ENCODE measurements at places on chromosomes 12 and 14. TPM values are rescaled to one million over a fixed set of nuclear protein-coding genes. Genes with fewer than 3 reads are reported as not detected.

Gene CCDC196
- total RNA-seq = not detected

Gene NPFF
- not detected for total RNA-seq

Gene LALBA
- total RNA-seq = not detected

Gene DDIT3
- total RNA-seq = 34.4 TPM

Gene EFS
- total RNA-seq = not detected

Gene GSG1
- not detected for total RNA-seq

Gene KCNH3
- total RNA-seq = 5.4 TPM

Gene HSPA2
- total RNA-seq = 3.3 TPM

Gene A2M
- 2.7 TPM for total RNA-seq

Gene OASL
- 43.7 TPM for total RNA-seq

Gene MAPKAPK5
- total RNA-seq = 52.5 TPM

Gene FAM186B
- total RNA-seq = 0.20 TPM

Gene NOVA1
- 0.40 TPM for total RNA-seq

Gene MMP19
- total RNA-seq = 0.89 TPM

Gene KCNC2
- not detected for total RNA-seq

Gene STRAP
- total RNA-seq = 60.3 TPM

Gene TCL1B
- total RNA-seq = not detected

Gene MYL6
- 1,169 TPM for total RNA-seq

Gene KLRD1
- 19.8 TPM for total RNA-seq

Gene KLC1
- total RNA-seq = 200 TPM

Gene ACSM4
- not detected for total RNA-seq

Gene ASIC1
- total RNA-seq = 33.3 TPM

Gene CPNE6
- total RNA-seq = 0.14 TPM

Gene VASH1
- 9.0 TPM for total RNA-seq

Gene SRP54
- 61.5 TPM for total RNA-seq

Gene GNB3
- 2.6 TPM for total RNA-seq

Gene SLC25A47
- total RNA-seq = not detected

Gene HHIPL1
- total RNA-seq = 0.17 TPM

Gene ABHD12B
- not detected for total RNA-seq

Gene MYBPC1
- not detected for total RNA-seq

Gene BAZ2A
- total RNA-seq = 139 TPM

Gene RFX4
- total RNA-seq = not detected

Gene KRT77
- total RNA-seq = not detected

Gene SERPINA12
- total RNA-seq = not detected

Gene AGAP2
- total RNA-seq = 68.3 TPM

Gene DNAJC22
- total RNA-seq = 0.31 TPM

Gene DBX2
- not detected for total RNA-seq

Gene BDKRB1
- total RNA-seq = not detected

Gene CCDC197
- total RNA-seq = not detected

Gene TMEM117
- 0.58 TPM for total RNA-seq

Gene TAS2R10
- 0.48 TPM for total RNA-seq

Gene PTPRB
- not detected for total RNA-seq

Gene IRAK3
- total RNA-seq = 0.43 TPM

Gene RNASE2
- total RNA-seq = not detected

Gene GLI1
- 0.54 TPM for total RNA-seq

Gene APPL2
- total RNA-seq = 35.0 TPM
